ENCODE measurements at places on chromosomes 2 and 18. TPM values are rescaled to one million over a fixed set of nuclear protein-coding genes. Genes with fewer than 3 reads are reported as not detected.

DNA sequence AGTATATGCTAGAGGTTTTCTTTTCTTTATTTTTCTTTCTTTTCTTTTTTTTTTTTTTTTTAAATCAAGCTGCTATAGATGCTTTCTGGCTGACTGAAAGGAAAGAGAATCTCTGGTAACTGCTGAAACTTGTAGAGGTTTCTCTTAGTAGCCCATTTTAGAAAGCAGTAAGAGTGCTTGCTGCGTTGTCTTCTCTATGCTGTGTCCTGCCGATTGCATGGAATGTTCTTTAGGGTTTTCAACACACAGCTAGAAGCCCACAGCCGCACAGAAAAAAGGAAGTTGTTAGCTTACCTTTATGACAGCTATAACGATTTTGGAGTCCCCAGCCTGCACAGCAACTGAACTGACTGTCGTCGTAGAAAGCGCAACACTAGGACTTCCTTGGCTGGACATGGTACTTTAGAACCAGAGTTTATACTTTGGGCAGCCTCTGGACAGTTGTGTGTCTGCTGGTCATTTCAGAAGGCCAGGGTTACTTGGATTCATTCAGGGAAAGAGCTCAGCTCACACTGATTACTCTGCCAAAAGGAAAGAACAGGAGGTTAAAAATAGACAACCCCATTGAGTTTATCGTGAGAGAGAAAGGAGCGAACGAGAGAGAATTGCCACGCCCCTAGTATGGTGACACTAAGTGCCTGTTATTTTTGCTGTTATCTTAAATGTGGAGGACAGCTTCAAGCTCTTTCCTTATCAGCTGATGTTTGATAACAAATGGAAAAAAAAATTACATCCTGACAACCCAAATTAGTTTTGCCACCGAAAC lies at the start of gene CCDC141:
TSS of gene CCDC141 (minus strand) at position 592 of the 766 bp plus-strand sequence. CDS start at position 396, 196 bp downstream.
- no peak for DNase-seq

DNA sequence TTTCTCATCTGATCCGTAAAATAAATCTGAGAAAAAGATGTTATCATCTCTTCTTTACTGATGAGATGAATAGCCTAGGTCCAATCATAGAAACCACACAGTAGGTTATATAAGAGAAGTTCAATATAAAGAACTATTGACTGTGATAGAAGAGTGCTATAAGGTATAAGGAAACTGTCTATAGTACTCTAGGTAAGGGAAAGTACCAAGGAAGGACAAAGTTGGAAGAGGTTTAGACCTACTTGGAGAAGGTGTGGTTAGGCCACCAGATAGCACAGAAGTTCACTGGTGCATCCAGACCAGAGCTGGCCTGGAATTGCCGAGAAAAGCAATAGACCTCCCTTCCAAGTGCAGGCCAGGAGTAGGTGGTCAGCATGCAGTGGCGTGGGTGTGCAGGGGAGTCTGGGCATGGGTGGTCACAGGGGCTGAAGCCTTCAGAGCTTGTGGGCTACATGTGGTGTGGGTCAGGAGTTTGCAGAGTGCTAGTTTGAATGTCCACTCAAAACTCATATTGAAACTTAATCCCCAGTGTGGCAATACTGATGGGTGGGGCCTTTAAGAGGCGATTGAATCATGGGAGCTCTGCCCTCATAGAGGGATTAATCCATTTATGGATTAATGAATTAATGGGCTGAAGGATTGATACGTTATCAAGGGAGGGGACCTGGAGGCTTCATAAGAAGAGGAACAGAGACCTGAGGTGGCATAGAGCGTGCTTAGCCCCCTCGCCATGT lies 86.3 kb downstream of the ALPK2 start:
- DNase-seq: no peak

DNA sequence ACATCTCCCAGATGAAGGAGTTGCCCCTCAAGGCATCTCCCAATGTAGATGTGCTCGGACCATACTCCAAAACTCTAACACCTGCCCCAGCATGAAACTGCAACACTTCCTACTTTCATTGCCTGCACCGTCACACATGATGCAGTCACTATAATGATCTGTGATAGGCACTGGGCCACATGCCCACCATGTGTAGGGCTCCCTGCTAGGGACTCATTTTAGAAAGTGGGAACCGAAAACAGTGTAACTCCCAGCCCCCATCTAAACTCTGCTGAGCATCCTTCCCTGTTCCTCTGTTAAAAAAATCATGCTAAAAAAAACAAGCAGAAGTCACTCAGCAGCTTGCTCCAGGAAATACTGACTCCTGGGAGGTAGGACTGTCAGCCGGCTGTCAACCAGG lies 496.1 kb upstream of the RAB6C start:
- DNase-seq: no peak

GRCh38 chr2:230732914-230733401 lies 20.3 kb downstream of the CAB39 start:
- no peak for DNase-seq

- no peak for DNase-seq
Observed at GRCh38 chr18:63236921-63237846, 82.4 kb downstream of the BCL2 start.

- no peak for DNase-seq
Observed at GRCh38 chr2:120901201-120901600, 165.5 kb downstream of the GLI2 start.

GRCh38 chr2:149731079-149731478 lies 143.5 kb upstream of the MMADHC start:
- no peak for DNase-seq

GRCh38 chr2:205511641-205512040 lies 170.7 kb upstream of the NRP2 start:
- no peak for DNase-seq

GRCh38 chr2:217366966-217367365 lies 507.1 kb upstream of the TNP1 start:
- DNase-seq: no peak

DNA sequence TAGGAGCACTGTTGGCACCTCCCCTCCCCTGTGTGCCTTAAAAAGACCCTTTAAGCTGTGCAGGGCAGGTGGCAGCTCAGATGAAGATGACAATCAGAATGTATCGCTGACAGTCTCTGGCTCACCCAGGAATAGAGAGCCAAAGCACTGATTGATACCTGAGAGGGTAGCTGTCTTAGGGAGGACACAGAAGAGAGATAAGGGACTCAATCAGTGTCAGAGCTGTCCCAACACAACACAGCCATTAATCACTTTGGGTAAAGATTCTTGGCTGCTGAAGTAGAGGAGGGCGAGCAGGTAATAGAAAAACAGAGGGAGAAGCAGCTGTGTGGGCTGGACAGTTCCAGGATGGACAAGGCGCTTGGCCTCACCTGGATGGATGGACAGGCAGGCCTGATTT lies 124.9 kb downstream of the NRP2 start:
- no peak for DNase-seq

DNA sequence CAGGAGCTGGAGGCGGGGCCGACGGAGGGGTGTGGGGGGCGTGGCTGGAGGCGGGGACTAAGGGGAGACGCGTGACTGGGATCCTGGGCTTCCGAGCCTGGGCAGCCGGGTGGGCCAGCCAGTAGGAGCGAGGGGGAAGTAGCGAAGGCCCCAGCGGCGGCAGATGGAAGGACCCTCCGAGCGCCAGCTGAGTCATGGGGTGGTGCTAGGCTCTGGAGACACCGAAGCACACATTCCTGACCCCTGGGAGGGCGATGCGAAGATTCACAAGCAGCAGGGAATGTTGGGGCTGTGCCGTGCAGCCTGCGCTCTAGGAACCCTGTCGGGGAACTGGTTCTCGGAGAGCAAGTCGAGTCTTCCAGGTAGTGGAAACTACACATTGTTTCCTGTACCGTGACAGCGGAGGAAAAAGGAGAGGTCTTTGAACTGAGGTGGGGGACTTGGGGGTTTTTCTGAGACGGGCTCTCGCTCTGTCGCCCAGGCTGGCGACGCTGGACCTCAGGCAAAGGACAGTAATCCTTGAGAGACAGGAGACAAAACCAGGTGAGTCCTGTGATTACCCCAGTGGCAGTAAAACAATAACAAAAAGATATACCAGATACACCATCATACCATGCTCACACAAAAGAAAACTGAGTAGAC lies 650 bp upstream of the AFG3L2 start:
- no peak for DNase-seq

Gene MYCN
- 75.5 TPM for total RNA-seq

Gene ZAP70
- 1.1 TPM for total RNA-seq

Gene EPHA4
- 259 TPM for total RNA-seq

Gene CCDC93
- 46.6 TPM for total RNA-seq

Gene PKDCC
- total RNA-seq: 16.2 TPM

Gene C1GALT1C1L
- not detected for total RNA-seq
